ENCODE measurements at places on chromosomes 5 and 9.

DNA sequence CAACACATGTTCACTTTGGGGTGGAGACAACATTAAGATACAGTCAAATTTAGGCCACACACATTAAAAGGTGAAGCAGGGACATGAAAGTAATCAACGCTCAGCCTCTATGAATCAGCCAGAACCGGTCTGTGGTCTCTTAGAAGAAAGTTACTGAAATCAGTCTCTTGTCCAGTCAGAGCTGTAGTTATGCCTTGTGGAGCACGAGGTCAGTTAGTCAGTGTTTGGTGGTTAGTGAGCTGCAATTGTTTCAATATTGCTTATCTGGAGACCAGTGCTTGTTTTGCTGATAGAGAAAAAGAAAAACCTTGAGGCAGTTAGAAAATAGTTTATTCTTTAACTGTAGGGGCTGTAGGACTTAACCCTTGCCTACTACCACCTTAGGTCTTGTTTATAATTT, 157.8 kb upstream of the RASEF start:
- DNase-seq, result no peak

DNA sequence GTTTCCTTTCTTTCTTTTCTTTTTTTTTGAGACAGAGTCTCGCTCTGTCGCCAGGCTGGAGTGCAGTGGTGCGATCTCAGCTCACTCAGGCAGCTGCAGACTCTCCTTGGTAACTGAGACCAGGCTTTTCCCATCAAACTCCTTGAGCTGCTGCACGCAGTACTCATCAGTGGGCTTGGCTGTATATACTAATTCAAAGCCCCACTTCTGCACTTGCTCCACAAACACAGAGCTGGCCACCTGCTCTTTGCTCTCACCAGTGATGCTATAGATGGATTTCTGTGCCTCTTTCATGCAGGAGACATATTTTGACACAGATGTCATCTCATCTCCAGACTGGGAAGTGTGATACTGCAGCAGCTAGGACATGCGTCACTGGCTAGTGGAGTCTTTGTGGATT, 252.7 kb downstream of the AP3B1 start:
- DNase-seq, result no peak

- DNase-seq, result no peak
These were observed 234.5 kb upstream of the TRIM32 start for GRCh38 chr9:116452634-116453033.

DNA sequence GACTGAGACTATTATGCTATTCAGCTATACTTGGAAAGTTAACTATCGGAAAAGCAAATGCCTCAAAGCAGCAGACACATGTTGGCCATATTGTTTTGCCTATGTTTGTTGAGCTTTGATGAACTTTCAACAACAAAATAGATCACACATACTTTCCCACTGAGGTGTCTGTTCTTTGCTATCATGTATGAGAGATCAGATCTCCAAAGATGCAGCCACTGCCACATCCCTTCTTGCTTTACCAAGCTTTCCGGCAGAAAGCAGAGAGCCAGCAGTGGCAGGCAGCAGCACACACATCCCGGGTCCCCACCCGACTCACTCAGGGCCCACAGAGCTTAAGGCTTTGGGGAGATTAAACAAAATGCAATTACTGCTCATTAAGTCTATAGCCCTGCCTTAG, 18.8 kb downstream of the ZBTB5 start:
- DNase-seq, result no peak

- no peak for DNase-seq
These were observed 155.4 kb upstream of the MAP3K1 start for GRCh38 chr5:56659971-56660370.

- DNase-seq, result no peak
These were observed 24.6 kb upstream of the JADE2 start for GRCh38 chr5:134500699-134501430.

- DNase-seq, result no peak
These were observed 291.2 kb downstream of the IRX1 start for GRCh38 chr5:3886524-3887451.

DNA sequence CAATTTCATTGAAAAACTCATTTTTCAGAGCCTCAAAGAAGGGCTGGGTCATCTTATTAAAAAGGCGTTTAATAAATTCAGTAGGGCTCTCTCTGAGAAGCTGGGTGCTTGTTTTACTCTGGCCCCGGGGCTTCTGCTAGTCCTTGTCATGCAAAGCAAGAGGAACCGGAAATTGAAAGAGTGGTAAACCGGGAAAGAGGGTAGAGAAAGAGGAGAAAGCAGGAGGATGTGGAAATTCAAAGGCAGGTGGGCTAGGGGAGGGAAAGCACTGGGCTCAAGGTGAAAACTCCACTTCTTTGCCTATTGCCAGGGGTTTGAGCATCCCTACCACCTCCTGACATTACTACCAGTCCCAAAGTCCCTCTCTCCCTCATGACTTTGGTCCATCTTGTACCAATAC, 64.6 kb upstream of the AGXT2 start:
- no peak for DNase-seq

DNA sequence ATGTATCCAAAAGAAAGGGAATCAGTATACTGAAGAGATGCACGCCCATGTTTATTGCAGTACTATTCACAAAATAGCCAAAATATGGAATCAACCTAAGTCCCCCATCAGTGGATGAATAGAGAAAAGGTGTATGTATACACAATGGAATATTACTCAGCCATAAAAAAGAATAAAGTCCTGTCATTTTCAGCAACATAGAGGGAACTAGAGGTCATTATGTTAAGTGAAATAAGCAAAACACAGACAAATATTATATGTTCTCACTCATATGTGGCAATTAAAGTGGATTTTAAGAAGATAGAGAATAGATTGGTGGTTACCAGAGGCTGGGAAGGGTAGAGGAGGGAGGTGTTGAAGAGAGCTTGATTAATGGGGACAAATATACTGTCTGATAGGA, 88.6 kb downstream of the NIPBL start:
- no peak for DNase-seq

- peak; percentile 52 for DNase-seq
These were observed 627.9 kb upstream of the RORB start for GRCh38 chr9:73869264-73869663.

GRCh38 chr5:133445744-133446143, 166.6 kb downstream of the FSTL4 start:
- no peak for DNase-seq

DNA sequence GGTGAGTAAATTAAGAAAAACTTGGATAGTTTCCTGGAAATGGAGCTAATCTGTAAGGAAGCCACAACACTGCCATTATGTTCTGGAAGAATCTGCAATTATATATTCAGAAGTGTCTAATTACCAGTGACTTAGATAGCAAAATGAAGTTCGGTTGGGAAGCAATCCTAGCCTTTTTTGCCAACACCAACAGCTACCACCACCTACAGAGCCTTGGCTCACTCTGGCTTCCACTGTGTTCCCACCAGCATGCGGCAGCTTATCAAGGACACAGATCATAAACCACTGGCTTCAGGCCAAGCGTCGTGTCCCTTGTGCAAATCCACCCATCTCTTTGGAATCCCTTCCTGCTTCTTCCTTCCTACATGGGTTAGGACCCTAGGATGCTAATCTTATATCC, 118.0 kb upstream of the PCA3 start:
- no peak for DNase-seq

- no peak for DNase-seq
These were observed 1.7 kb upstream of the TAF7 start for GRCh38 chr5:141322261-141322660.

DNA sequence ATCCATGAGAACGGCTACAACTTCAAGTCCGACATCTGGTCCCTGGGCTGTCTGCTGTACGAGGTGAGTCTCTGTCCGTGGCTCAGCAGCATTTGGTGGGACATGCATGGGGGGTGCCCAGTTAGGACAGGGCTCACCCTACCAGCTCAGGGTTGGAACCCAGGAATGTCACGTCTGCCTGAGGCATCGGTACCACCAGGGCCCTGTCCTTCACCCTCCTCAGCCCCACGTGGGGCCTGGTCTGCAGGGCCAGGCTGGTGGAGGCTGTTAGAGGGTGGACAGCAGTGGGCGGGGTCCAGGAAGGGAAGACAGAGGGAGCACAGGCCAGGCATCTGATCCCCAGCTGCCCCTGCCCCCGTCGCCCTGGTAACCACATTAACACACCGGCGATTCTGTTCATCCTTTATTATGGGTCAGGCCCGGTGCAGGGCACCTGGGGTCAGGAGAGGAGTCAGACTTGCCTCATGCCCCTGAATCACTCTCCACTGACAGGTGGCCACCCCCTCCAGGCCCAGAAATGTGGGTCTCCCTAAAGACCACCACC, 75.6 kb downstream of the PSMB7 start:
- DNase-seq, result peak; percentile 52

- peak; percentile 76 for DNase-seq
These were observed 58.8 kb downstream of the SLC1A1 start for GRCh38 chr9:4548811-4549725.

- DNase-seq, result no peak
These were observed 32.7 kb upstream of the GABRP start for GRCh38 chr5:170750791-170751190.

DNA sequence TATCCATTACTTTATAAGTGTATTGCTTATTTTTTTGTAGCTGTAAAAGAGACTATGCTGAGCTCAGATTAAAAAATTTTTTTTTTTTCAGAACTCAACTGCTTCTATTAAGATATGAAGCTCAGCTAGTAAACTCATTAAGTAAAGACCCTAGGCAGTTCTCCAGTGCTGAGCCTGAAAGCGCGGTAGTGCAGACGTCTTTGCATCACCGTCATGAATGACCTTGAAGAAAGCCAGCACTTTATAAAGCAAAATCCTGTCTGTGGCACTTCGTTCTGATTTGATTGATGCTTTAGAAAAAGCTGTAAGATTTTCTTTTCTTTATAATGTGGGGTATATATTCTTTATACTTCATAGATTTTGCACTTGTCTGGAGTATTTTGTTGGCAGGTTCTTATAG, 105.7 kb downstream of the ATG10 start:
- no peak for DNase-seq

- DNase-seq, result no peak
These were observed 25.0 kb upstream of the F2R start for GRCh38 chr5:76690704-76691466.

DNA sequence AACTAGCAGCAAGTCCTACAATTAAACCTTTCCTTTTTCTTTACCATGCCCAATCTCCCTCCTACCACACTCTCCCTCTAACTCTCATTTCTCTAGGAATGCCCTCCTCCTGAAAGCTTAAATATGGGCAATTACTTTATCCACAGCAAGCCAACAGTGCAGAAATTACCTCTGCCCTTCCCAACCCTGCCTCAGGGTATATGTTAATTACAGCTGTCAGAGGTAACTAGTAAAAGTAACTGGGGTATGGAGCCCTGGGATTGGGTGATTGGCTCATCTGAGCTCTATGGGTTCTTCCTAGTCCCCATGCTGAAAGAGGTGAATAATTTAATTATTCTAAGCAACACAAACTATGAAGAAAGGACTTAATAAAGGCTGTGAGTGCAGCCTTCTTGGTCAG, 478.9 kb upstream of the NMUR2 start:
- no peak for DNase-seq

- DNase-seq, result no peak
These were observed 174.0 kb downstream of the PLK2 start for GRCh38 chr5:58285900-58286299.

- no peak for DNase-seq
These were observed 12.3 kb downstream of the RXRA start for GRCh38 chr9:134338394-134339182.

GRCh38 chr9:1890816-1891215, 124.3 kb upstream of the SMARCA2 start:
- no peak for DNase-seq

DNA sequence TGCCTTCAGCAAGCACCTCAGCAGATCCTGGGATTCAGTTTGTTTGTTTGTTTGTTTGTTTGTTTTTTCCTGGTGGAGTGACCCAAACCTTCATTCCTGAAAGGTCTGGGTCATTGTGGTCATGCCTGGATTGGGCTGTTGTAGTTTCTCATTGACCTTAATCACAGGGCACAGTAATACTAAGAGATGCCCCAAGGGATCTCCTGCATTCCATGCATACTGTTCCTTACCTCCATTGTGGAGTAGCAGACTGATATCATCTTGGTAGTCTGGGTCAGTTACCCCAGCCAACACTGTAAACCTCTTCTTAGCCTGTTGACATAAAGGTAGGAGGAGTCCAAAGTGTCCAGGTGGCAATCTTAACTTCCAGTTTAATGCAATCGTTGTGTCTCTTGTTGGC, 1466.7 kb upstream of the CDH9 start:
- no peak for DNase-seq

DNA sequence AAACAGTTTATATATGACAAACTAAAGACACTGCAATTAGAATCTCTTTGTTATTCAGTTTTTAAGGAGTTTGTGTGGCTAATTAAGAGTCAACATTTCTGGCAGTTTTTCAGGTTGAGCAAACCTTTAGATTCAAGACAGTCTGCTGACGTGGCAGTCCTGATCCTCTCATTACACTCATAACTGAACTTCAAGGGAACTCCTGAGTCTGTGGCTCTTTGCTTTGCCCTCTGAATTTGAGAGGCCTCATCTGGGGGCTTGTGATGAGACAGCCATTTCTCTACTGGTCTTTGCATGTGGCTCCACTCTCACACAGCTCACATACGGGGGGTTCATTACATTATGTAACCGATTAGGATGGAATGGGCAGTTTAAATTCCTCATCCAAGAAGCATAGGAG, 182.9 kb upstream of the MEF2C start:
- no peak for DNase-seq

DNA sequence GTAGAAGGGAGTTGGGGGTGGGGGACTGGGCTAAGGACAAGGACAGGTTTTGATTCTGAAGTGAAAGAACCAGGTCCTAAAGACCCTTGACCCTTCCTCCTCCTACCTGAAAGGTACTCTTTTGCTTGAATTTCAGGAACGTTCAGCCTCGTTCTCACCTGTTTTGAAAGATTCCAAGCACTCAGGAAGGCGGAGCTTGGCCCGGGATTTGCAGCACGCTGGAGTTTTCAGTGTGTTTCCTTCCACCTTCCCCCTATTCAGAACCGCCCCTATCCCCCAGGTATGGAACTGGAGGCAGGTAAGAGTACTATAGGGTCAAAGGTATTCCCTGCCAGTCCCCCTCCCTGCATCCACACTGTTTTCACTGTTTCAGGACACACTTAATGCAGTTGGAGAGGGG, 7.1 kb downstream of the EGR1 start:
- DNase-seq, result no peak

DNA sequence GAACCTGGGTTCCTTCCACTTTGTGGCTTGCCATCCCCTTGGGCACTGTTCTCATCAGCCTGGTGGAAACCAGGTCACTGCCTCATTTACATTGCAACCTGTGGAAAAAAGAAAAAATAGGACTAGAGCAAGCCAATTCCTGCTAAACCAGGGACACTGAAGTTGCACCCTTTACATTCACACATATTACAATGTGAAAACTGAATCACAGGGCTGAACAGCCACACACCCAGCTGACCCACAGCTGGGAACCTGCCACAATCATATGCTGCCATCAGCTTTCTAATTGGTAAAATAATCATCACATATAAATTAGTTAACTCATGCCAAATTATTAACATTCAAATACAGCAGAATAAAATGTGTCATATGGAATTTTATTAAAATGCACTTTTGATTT, 94.5 kb downstream of the CDH6 start:
- DNase-seq, result no peak

DNA sequence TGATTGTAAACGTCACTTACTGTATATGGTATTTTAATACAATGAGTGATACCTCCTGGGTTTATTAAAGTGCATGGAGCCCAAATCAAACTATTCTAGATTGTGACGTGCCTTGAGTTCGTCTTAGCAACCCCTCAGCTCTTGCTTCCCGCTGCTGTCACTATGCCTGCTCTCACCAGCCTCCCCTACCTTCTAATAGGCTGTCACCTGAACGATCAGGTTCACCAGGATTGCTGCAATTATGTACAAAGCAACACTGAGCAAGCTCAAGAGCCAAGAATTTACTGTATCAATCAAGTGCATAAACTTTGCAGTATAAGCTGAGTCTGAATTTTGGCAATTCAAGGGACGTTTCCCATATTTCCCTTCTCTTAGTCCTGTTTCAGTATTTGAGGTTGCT, 3.0 kb downstream of the LECT2 start:
- DNase-seq, result no peak

Data from neural progenitor cell (in vitro differentiated cells).